LNCaP clone FGC (cell line): ENCODE measurements at places on chromosomes 13 and 19.

DNA sequence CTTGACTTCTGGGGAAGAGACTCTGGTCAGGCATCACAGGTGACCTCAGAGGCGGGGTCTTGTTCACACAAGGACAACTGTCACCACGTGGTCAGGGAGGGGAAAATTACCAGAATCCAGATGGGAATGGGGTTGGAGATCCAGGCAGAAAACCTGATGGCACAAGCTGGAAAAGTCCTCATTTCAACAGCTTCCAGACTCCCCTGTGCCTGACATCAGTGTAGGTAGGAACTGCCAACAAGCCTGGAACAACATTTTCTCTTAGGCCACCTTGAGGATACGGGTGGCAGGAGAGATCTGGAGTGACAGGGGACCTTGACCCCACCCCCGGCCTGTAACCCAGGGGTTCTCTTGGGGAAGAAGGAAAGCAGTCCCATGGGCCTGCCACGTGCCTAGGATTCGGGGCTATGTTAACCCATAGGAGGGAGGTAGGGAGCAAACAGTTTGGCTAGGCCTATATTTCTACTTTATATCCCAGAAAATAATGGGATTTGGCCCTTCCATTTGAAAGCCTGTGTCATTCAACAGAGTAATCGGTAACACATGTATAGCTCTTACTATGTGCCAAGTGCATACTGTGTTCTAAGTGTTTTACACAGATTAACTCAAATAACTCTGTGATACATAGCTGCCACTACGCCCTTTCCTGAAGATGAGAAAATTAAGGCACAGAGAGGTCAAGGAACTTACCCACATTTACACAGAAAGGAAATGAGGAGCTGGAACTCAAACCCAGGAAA lies 44.9 kb upstream of the C13orf42 start:
- DNase-seq, result no peak

DNA sequence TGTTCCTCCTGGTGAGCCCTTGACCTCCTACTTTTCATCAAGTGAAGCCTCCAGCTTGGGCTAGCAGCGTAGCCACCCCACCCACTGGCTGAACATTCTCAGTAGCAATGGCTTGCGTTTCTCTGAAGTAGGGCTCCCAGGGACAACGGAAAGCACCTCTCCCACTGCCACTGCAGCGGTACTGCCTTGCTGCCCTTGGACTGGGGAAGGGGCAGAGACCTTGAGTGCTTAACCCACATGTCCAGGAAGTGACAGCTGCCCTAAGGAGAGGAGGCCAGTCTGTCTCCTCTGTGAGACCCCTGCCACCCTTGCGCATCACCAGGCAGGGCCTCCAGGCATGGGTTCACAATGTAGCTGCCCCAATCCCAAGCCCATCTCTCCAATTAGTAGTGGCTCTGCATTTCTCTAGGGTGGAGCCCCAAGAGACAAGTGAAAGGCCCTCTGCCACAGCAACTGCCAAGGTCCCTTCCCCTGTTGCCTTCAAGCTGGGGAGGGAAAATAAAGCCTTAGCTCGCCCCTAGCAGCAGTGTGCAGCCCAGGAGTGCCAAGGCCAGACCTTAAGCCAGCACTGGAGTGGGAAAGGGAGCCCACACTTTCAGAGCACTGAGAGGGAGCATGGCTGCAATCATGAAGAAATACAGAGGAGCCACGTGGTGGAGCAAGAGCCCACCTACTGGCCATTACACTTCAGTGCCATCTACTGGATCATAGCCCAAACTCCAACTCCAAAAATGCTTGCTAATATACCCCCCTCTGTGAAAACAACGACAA lies 175.9 kb upstream of the TRPC4 start:
- no peak for DNase-seq

DNA sequence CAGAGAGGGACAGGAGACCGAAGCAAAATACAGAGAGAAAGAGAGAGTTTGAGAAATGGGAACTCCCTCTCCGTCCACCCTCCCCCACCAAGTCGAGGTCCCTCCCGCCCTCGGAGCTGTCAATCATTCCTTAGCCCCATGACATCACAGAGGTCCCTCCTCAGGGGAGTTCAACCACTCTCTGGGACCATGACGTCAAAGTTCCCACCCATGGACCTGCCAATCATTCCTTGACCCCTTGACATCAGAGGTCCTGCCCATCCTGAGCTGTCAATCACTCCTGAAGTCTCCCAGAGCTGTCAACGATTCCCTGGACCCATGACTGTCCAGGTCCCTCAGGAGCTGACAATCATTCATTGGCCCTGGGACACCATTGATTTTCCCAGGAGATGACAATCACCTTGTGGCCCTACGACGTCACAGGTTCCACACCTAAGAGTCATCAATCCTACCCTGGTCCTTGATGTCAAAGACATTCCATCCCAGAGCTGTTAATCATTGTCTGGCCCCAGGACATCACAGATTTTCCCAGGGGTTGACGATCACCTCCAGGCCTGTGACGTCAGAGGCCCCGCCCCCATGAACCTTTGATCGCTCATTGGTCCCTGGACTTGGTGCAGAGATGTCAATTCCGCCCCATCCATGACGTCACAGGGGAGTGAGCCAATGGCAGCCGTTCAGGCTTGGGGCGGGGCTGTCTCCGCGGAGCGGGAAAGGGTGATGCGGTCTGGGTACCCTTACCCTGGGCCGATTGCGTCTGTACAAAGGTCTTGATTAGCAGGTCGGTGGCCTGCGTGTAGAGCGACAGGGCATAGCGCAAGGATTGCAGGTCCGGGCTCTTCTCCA lies 61.7 kb downstream of the COLGALT1 start:
- DNase-seq, result no peak

- DNase-seq, result no peak
Measured at GRCh38 chr19:20167651-20168122, 673 bp downstream of the ZNF486 start.

GRCh38 chr13:102769679-102770078 lies 3.9 kb downstream of the TEX30 start:
- DNase-seq, result no peak

DNA sequence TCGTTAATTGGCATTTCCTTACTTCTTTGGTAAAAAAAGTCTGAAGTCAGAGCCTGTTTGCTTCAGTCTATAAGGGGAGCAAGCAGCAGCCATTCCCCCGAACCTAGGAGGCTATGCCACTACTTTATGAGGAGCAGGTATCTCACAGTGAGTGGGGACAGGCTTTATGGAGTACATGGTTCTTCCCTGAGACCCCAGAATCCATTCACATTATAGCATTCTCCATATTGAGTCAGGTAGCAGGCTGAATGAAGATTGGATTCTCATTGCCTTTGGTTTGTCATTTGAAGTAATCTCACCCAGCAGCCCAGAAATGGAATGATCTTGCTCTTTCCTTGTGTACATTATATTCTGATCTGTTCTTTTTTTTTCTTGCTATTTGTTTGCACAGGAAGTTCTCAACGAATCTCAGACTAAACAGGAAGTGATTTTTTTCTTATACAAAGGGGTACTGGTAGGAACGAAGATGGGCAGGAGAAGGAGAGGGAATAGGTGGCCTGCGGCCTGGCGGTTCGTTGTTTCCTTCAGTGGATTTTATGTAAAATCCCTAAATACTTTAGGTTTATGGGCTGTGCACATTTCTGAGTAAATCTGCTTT lies 74.4 kb downstream of the ARHGAP35 start:
- peak; percentile 27 for DNase-seq

GRCh38 chr19:17725422-17726078 lies 6.3 kb downstream of the MAP1S start:
- DNase-seq, result no peak

DNA sequence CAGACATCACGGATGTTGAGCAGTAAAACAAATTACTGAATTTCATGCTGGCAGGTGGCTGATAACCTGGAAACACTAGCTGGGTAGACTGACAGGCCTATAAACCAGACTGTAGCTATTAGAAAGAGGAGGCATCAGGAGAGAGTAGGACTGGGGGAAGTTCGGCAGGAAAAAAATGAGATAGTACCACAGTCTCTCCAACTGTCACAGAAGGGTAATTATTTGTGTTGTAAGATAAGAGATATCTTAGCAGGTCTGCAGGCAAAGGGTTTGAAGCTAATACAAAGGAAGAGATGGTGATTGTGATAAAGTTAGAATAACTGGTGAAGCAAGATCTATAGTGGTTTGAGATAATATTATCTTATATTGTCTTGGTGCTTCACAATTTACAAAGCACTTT lies 41.7 kb downstream of the MIPEP start:
- no peak for DNase-seq

- no peak for DNase-seq
Measured at GRCh38 chr13:30652746-30653386, 35.1 kb downstream of the USPL1 start.

DNA sequence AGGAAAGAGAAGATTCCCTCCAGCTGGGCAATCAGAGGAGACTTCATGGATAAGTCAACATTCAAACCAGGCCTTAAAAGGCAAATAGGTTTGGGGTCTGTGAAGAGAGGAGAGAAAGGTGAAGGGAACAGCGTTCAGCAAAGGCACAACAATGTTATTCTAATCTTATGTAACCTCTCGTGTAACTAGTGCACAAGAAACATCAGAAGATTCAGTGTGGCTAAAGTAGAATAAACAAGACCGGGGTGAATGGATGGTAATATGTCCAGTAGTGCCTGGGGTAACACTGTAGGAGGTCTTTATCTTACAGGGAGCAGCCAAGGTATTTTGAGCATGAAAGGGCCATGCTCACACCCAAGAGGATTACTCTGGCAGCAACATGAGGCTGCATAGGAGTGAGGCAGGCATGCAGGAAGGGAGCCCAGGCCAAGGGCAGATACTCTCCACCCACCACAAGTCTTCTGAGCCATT lies 24.1 kb downstream of the LHFPL6 start:
- no peak for DNase-seq
